ENCODE measurements at places on chromosomes 6 and 20.

DNA sequence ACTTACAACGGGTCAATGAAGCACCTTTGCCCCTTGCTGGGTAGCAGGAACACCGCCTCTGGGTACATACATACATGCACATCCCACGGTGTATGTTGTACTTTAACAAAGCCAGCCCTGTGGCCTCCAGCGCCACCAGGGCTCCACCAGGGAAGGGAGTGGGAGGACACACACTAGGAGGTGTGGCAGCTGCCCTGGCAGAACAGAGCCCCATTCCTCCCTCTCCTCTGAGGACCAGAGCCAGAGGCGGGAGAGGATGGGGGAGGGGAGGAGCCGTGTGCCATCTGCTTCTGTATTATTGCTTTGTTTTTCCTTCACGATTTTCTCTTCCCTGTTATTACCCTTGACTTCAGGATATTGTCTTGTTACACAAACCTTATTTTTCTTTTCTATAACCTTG is 105.8 kb upstream of the TRAF3IP2 start:
- DNase-seq: no peak

GRCh38 chr20:3447321-3447720 is 23.5 kb upstream of the ATRN start:
- no peak for DNase-seq

DNA sequence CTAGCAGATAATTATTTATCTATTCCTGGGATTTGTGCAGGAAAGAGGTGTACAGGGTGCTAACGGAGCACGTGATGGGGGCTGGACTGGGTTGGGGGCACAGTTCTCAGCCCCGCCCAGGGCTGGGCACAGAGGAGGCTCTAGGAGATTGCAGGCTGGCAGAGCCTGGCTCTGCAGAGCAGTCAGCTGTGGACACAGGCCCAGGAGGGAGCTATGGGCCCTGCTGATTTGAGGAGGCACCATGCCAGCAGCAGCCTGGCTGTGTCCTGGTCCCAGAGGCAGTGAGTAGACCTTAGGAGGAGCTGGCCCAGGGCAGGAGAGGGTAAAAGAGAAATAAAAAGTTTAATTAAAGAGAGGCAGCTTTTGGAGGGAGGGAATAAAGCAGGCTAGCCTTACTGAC is 19.3 kb downstream of the MAFB start:
- DNase-seq: no peak

GRCh38 chr6:166101819-166102419 is 65.7 kb downstream of the TBXT start:
- no peak for DNase-seq

DNA sequence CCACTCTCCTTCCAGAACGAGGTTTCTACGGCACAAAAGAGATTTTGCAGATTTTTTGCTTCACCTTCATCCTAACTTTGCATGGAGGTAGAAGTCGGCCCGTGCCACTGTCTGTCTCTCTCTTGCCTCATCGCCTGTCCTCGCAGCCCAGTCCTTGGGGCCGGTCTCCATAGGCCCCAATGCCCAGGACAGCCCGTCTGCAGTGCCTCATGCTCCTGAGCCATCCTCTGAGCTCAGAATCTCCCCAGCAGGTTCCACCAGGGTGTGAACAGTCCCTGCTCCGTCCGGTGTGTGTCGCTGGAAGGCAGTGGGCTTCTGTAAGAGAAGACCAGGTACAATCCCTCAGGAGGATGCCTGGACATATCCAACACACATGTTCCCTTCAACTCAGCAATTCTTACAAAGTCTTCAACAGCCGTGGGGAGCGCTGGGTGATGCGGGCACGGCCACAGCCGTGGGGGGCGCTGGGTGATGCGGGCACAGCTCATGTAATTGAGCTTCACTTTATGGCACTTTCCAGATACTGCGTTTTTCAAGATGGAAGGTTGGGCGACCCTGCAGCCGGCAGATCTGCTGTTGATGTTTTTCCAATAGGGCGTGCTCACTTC is 231.9 kb downstream of the DLL1 start:
- no peak for DNase-seq

- no peak for DNase-seq
Observed at GRCh38 chr20:59596690-59597089, 7.7 kb upstream of the PHACTR3 start.

All from activated T-cell treated with anti-CD3 and anti-CD28 coated beads for 4 hours (primary cell).